HFFc6 (cell line): ENCODE measurements at places on chromosomes 13 and 19. TPM values are rescaled to one million over a fixed set of nuclear protein-coding genes. Genes with fewer than 3 reads are reported as not detected.
A peak's percentile ranks its signal among the peaks of the same experiment; 100 is the strongest.

DNA sequence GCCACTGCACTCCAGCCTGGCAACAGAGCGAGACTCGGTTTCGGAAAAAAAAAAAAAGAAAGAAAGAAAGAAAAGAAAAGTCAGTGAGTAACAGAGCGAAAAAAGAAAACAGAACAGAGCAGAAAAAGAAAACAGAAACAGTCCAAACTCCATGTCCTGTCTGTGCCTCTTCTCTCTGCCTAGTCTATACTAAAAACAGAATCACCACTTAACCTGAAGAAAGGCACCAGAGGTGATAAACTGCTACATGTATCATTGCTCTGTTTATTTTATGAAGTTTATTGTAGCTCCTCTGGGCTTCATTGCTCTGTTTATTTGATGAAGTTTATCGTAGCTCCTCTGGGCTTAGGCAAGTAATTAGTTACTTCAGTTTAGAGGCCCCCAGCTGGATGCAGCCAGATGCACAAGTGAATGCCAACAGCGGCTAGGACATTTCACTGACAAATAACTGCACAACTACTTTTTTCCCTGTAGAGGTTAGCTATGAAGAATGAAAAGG is 39.2 kb downstream of the TBC1D4 start:
- DNase-seq = no peak

Gene TTC9B
- total RNA-seq = not detected in 3 replicates

Gene CATSPERD
- total RNA-seq = not detected in 3 replicates

Gene OR7C1
- total RNA-seq = not detected in 3 replicates

- no peak for DNase-seq
These were observed 2.5 kb downstream of the KLK10 start for GRCh38 chr19:51016798-51017683.

DNA sequence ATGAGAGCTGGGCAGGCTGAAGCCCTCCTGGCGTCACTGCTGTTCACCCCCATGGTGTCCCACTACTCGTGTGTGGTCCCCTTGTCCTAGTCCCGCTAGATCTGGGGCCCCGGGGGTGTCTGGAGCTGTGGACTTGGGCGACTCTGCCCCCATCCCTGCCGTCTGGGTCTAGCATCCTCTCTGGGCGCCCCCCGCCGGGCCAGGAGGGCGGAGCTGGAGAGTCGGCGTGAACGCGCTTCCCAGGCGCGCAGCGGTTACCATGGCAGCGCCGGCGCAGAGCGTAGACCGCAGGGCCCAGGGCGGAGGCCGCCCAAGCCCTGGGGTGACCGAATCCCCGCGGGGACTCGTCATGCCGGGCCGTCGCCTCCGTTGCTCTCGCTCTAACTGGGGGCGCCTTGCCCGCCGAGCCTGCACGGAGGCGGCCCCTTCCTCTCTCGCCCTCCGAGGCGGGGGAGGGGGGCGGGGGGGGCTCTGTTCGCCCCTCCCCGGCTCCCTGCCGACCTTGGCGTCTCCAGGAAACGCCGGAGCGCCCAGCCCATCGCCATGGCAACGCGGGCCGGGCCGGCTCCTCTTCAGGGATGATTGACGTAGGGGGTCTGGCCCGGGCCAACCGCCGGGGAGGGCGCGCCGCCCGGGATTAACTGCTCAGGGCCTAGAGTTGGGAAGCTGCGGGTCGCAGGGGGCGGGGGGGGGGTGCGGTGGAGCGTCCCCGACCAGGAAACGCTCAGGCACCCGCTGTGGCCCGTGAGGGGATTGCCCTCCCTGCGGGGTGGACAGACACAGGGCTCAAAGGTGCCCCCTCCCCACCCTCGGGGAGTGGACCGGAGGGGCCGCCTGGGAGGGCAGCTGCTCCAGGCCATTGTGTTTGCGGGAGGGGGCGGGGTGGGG is 8.9 kb downstream of the ISYNA1 start:
- DNase-seq = peak; percentile 75

DNA sequence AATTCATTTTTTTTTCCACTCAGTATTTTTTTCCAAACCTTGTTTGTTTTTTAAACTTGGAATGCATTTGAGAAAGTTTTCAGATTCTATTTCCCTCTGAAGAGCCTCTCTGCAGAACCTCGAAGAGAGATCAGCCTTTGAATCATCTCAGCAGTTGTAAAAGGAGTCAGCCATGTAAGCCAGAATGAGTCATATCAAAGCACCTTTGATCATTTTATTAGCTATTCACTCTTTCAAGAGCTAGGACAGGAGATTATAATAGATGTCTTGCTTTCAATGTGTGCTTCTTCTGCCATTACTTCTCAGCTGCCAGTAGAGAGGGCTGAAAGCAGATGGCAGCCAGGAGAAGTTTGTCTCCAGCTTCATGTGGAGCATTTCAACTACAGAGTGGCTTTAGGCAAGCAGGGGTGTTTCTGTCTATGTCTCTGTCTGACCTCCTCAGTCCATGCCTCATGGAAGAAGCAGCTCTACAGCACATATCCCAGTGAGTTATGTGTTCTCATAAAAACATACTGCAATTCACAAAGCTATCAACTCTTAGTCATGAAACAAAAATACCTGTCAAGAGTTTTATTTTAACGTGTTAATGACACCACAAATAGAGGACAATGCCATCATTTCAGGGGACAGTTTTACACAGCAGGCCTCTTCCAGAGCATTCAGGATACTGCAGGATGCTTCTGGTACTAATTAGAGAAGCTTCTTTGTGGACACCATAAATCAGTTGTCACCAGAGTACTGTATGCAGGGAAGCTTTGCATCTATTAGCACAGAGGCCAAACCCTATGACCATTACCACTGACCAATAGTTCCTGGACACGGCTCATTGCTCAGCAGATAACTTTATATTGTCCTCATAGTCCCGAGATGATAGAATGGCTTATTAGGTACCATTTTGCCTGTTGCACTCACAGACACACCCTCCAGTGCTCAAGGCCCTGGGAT is 94.3 kb downstream of the NHLRC3 start:
- no peak for DNase-seq

DNA sequence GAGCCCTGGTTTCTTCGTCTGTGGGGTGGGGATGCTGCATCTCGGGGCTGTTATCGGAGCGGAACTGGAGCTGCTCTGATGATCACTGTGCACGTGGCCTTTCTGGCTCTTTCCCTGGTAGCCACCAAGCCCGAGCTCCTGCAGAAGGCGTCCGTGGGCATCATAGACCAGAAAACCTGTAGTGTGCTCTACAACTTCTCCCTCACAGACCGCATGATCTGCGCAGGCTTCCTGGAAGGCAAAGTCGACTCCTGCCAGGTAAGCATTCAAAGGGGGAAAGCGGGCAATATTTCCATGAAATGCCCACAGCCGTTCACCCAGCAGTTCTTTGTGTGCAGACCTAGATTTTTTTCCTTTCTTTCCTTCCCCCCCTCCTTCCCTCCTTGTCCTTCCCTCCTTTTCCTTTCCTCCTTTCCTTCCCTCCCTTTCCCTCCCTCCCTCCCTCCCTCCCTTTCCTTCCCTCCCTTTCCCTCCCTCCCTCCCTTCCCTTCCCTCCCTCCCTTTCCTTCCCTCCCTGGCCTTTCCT is 9.4 kb downstream of the TIMM13 start:
- no peak for DNase-seq

DNA sequence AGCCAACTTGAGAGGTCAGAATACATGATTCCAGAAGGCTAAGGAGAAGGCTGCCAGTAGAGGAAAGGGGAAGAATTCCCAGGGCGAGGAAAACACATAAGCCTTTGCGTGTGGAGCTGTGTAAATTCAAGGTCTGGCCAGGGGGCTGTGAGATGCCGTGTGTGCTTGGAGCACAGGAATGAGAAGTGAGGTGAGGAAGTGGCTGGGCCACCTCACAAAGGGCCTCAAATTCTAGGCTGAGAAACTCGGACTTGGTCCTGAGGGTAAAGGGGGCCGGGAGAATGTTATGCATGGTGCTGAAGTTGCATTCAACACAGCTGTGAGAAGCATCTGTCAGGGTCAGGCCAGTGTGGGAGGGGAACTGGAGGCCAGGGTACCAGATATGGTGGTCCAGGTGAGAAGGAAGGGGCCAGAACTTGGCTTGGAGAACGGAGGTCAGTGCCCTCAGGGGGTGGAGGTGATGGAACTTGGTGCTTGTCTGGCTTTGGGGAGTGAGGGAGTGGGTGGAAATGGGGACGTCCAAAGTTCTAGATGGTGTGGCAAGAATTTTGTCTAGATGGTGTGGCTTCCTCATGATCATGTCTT is 4.9 kb upstream of the ZNF580 start:
- no peak for DNase-seq

Gene TBC1D17
- total RNA-seq = 40.2 to 48.6 TPM (median 45.8 TPM) in 3 replicates

DNA sequence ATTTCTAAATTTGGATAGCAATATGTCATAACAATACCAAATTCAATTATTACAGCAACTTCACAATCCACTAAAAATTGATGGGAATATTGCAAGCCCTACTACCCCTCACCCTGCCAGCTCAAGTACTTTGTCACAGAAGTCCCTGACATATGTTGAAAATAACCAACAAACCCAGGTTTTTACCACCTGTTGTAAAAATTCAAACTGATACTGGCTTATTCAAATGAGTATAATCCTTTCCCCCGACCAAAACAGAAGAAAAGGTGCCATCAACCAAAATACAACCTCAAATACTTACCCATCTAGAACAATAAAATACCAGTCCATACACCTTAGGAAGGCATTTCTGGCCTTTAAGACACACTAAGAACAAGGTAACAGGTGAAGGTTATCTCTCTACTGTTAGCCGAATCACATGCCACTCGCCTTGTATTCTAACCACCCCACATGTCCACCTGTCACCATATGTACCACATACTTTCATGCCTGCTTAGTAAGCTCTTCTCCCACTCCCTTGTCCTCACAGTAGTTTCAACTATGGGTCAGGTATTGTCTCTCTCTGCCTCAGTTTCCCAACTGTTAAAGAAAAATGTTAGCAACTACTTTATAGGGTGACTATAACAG is 53.1 kb downstream of the USP12 start:
- no peak for DNase-seq

Gene RDH8
- not detected in 3 replicates for total RNA-seq

DNA sequence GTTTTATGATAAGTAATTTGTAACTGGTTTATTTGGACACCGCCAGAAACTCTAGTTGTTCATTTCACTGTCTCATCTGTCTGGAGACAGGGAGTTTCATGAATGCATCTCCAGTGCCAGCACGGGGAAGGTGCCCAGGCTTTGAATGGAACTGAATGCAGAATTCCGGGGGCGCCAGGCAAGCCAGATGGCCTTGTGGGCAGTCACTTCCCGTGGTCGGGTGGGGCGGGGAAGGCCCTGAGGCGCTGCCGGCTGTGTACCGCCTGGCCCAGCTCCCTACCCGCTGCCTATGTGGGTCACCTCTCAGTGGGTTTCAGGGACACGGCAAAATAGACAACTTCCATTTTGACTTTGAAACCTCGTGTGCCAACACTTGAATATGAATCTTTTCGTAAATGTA is 28.8 kb upstream of the MCF2L start:
- DNase-seq = no peak

DNA sequence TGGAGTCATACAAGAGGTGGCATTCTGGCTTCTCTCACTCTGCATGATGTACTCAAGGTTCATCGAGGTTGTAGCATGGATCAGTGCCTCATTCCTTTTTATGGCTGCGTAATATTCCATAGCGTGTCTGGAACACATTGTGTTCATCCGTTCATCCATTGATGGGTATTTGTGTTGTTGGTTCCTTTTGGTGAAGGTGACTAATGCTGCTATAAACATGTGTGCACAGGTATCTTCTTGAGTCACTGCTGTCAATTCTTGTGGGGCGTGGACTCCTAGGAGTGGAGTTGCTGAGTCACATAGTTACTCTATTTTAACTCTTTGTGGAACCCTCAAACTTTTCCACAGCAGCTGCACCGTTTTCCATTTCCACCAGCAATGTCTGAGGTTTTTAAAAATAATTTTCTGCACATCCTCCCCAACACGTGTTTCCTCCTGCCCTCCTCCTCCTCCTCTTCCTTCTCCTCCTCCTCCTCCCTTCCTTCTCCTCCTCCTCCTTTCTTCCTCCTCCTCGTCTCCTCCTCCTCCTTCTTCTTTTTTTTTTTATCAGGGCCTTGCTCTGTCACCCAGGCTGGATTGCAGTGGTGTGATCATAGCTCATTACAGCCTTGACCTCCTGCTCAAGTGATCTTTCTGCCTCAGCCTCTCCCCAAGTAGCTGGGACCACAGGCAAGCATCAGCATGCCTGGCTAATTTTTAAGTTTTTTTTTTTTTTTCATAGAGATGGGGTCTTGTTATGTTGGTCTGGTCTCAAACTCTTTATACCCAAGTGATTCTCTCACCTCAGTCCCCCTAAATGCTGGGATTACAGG is 2.0 kb upstream of the TMEM221 start:
- DNase-seq = no peak

DNA sequence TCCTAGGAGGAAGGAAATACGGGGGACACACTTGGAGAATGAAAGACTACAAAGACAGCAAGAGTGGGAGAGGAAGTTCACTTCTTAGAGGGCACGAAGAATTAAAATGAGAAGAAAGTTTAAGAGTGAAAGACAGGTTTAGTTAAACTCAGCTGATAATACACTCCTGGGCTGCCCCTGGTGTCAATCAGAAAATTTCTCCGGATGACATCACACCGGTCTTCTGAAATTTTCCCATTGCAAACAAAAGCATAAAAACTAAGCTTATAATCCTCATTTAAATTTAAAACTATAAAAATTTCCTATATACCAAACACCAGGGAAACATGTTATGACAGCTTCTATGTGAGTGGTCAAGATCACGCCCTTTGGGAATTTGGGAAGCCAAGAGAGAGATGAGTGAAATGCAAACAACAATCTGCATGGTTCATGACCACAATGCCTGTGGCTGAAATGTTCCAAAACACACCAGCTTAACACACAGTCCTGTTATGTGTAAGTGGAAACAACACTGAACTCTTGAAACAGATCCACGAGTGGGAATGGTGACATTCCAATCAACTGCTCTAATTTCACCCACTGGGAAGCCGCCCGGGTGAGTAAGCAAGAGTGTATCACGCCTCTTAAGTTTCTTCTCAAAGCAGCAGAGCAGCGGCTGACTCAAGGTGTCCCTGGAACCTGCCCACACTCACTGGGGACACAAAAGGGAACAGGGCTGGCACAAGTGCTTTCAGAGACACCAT is 49.0 kb downstream of the BRD4 start:
- DNase-seq = peak; percentile 63

GRCh38 chr19:55678121-55678671 is 3.2 kb downstream of the EPN1 start:
- DNase-seq = no peak

- peak; percentile 98 for DNase-seq
These were observed 8.7 kb upstream of the KLF2 start for GRCh38 chr19:16315825-16316505.

DNA sequence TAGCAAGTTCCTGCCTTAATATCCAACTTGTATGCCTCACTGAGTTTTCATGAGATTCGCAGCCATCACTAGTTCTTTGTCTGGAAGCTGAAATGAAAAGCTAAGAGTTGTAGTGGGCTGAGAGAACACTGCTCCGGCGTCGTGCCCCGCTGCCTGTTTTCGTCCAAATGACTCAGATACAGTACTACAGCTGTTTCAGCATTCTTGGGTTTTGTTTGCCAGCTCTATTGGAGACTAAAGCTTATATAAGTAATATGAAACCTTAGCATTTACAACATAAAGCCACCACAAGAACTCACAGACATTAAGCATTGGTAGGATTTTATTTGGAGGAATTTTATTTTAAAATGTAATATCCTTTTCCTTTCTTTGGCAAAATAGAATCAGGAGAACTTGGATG is 299.7 kb downstream of the DLEU7 start:
- no peak for DNase-seq

Gene ZNF222
- total RNA-seq = 3.1 and 3.5 TPM in 2 replicates

GRCh38 chr19:51196181-51196580 is 28.7 kb upstream of the CD33 start:
- no peak for DNase-seq

- no peak for DNase-seq
These were observed 22.6 kb upstream of the CDC16 start for GRCh38 chr13:114212158-114212495.

- DNase-seq = peak; percentile 84
These were observed 57.0 kb downstream of the NUFIP1 start for GRCh38 chr13:44932171-44932849.

Gene UNC13A
- total RNA-seq = 0.14 to 0.43 TPM (median 0.24 TPM) in 3 replicates
